GM12865 (cell line): ENCODE measurements at places on chromosomes 3 and 15.

GRCh38 chr3:57673156-57673555 lies 19.7 kb downstream of the DENND6A start:
- no peak for DNase-seq

GRCh38 chr3:133374708-133375402 lies 25.0 kb upstream of the BFSP2 start:
- no peak for DNase-seq

DNA sequence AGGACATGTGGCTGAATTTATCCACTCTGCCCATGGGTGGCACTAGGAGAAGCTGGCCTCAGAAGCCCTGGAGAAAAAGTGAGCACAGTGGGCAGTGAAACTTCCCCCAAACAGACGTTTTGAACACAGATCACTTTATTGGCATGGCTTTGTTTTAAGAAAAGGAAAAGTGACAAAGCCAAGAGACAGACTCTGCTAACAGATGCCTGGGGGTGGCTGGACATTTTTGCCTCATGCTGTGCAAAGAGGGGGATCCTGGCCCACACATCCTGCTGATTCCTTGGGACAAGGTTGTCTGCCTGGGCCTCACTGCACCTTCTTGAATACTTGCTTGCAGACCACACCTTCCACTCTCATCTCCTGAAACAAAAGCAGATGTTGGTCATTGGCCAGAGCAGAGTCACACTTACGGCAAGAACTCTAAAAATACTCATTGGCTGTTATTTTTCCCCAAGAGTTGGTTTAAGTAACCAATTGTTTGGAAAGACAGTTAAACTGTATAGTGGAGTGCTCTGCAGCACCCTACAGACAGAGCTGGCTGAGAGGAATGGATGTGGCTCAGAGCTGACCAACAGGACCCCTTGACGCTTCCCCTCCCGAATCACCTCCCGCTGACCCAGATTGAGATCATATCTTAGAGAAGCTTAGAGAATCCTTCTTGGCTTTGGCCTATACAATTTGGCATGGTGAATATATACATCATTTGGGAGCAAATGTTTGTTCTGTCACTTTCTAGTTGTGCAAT lies 22.0 kb downstream of the RBP1 start:
- no peak for DNase-seq

- DNase-seq = no peak
These were observed 111.1 kb upstream of the ALDH1A3 start for GRCh38 chr15:100768501-100768931.

DNA sequence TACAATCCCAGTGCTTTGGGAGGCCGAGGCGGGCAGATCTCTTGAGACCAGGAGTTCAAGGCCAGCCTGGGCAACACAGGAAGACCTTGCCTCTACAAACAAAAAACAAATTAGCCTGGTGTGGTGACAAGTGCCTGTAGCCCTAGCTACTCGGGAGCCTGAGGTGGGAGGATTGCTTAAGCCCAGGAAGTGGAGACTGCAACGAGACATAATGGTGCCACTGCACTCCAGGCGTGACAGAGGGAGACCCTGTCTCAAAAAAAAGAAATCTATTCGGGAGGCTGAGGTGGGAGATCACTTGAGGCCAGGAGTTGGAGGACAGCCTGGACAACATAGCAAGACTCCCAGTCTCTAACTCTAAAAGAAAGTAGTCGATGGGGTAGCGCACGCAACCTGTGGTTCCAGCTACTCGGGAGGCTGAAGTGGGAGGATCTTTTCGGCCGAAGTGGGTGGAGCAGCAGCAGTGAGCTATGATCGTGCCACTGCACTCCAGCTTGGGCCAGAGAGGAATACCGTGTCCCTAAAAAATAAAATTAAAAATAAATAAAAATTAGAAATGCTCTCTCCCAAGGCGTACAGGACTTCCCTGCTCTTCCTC lies 775 bp downstream of the C3orf33 start:
- DNase-seq = no peak

DNA sequence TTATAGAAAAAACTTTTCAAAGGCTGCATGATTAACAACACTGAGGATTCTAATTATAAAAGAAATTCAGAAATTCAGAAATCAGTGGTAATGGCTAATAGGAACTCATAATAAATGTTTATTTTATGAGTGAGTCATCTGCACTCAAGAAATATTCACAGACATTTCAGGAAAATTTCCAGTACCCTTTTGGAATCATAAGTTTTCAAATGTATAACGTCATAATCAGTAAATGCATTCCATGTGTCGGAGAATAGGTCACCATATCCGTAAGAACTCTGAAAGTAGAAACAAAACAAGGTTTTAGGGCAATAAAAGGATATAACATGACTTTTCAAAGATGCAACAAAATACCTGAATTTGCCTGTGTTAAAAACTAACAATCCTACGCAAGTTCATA lies 24.7 kb downstream of the EOGT start:
- DNase-seq = no peak

GRCh38 chr3:4974154-4974553 lies 5.1 kb upstream of the BHLHE40 start:
- no peak for DNase-seq

GRCh38 chr15:31474059-31474868 lies 147.6 kb downstream of the KLF13 start:
- DNase-seq = peak; percentile 75

- peak; percentile 34 for DNase-seq
These were observed 44.8 kb upstream of the GNB5 start for GRCh38 chr15:52236013-52236412.

- DNase-seq = peak; percentile 30
These were observed 15.0 kb downstream of the SFMBT1 start for GRCh38 chr3:53030619-53031449.

- DNase-seq = no peak
These were observed 409.1 kb upstream of the ATP11B start for GRCh38 chr3:182384221-182384620.
